ENCODE measurements at places on chromosomes 4 and X.

DNA sequence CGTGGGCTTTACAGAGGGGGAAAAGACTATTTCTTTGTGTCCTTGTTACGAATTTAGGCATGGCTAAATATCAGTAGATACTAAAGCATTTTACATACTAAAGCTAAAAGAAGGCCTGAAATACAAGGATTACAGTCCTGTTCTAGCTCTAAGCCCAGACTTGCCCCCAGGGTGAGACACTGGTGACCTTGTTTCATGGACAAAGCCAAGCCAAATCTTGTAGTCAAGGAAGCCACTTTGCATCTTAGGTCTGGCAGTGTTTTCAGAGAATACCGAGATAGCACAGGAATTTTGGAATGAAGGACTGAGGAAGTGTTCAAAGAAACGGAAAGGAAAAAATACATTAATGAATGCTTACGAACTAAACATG lies 733 bp upstream of the G3BP2 start:
- DNase-seq, result no peak

DNA sequence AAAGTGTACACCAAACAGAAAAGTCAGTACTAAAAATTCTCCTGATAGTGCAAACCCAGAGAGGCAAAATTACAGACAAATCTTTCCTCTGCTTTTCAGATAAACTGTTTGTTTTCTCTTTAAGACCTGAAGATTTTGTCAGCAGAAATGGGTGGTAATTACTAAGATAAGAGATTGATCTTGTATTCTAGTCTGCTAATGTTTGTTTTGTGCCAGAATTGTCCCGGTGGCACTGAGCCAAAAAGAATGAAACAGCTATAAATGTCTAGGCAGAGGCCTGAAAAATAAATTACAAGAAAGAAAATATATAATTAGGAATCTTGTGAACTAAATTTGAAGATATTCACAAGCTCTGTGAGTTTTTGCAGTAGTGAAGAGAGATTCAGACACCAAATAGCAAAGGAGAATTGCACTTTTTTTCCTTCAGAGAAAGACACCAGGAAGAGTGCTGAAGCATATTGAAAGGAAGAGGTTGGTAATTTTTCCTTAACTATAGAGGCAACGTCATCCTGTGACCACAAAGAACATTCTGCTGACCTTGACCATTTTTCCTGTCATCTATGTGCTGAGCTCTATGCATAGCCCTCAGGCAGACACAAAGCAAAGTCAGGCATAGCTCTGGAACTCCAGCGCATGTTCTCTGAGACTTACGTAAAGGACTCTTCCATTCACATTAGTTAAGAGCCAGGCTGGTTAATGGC lies 314.5 kb upstream of the RASGEF1B start:
- DNase-seq, result no peak

DNA sequence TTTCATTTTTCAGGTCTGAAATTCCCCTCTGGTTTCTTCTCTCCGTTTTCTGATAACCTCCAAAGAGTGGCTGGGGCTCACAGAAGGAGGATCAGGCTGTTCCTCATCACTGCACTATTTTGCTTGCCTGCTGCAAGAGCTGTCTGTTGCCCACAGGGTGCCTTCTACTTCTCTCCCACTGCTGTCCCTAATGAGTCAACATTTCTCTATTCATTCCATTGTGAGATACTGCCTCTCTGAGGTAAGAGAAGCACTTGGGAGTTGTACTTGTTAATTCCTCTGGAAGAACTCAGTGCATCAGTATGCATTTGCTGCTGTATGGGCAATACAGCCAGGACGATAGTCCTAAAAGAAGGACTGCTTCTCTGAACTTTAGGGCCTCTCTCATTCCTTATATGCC lies 34.8 kb downstream of the CT47B1 start:
- DNase-seq, result no peak

DNA sequence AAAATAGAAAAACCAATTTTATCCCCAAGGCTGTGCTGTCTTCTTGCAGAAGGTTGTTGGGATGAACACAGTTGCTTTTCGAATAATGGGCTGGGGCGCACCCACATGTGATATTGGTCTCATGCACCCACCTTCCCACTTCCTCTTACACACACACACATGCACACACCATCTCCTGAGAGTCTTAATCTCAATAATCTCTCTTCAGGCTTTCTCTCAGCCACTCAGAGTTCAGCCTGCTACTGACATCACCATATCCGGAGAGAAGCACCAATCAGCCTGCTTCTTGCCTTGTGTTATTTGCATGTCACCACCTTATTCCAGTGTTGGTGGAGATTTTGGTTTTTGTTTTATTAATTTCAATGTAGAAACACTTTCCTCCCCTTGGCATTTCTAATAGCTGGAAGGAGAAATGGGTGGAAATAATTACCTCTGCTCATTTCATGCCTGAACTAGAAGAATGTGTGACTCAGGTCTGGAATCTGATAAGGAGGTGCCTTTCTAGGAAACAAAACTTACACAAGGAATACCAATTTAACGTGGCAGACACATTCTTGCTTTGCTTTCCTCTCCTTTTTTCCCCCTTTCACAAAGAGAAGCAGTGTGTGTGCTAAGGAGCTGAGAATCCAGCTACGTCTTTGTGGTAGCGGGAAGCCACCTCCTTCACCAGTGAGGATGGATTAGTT lies 400.2 kb downstream of the MID1IP1 start:
- DNase-seq, result no peak

DNA sequence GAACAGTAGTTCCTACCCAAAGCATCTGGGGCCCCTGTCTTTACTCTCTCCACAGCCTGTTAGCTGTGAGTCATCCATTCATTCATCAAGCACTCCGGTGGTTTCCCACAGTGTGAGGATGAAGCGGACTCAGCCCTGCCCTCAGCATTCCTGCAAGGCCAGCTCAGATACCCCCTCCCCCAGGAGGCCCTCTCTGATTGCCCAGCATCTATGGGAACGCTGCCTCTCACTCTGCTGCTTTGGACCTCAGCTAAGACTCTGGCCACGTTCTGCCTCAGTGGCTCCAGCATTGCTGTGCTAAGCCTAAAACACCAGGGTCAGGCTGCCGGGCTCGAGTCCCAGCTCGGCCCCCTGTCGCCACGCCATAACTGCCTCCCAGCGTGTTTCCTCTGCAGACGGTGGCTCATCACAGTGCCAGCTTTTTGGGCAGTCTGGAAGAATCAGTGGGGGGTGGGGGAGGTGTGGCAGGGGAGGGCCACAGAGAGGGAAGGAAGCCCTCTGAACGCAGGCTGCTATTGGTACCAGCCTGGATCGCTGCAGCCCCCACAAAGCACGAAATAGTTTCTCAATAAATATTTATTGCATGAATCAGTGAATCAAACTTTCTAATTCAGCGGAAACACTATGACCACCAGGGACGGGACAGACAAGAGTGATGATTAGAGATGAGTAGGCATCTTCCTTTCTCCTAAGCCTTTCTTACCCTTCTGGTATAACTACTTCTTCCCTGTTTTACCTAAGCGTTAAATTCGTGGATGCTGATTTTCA lies 74.4 kb downstream of the SORCS2 start:
- DNase-seq, result peak; percentile 23

DNA sequence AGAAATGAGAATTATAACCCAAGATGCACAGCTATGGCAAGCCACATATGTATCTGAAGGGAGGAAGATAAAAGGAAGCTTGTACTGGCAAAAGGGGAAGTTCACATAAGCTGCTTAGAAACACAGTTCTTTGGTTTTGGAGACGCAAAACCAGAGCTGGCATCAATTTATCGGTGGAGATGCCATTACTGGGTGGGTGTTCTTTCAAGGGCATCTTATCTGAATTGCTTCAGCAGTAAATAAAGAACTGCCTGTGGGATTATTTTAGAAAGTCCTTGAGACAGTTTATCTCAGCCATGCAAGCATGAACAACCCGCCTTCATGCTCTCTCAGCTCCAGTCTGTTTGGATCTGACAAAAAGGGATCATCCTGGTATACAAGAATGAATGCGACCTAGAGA lies 60.8 kb downstream of the DDX60 start:
- no peak for DNase-seq

All from AG09319 (cell line).